ENCODE measurements at places on chromosomes 3 and 15. TPM values are rescaled to one million over a fixed set of nuclear protein-coding genes. Genes with fewer than 3 reads are reported as not detected.

DNA sequence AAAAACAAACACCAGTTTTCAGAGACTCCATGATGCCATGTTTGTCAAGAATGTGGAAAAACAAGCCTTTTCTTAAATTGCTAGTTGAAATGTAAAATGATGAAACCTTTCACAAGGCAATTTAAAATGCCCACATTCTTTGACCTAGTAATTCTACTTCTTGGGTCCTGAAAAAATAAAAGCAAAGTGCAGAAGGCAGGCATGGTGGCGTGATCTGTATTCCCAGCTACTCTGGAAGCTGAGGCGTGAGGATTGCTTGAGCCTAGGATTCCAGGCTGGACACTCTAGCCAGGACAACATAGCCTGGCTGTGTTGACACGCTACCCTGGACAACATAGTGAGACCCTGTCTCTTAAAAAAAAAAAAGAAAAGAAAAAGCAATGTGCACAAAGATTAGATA, 4.3 kb upstream of the MORF4L1 start:
- H3K27me3 ChIP-seq: no peaks in the 10 kb centered on the region
- no peak overlapping the region for H3K4me3 ChIP-seq
- no peak for DNase-seq
- no peaks in the 10 kb centered on the region for H3K36me3 ChIP-seq
- H3K27ac ChIP-seq: no peak overlapping the region

- no peak overlapping the region for H3K4me3 ChIP-seq
- peak overlapping the region; percentile 75 for H3K27ac ChIP-seq
- DNase-seq: no peak
These were observed 19.9 kb downstream of the SLC6A6 start for GRCh38 chr3:14422016-14422963.

DNA sequence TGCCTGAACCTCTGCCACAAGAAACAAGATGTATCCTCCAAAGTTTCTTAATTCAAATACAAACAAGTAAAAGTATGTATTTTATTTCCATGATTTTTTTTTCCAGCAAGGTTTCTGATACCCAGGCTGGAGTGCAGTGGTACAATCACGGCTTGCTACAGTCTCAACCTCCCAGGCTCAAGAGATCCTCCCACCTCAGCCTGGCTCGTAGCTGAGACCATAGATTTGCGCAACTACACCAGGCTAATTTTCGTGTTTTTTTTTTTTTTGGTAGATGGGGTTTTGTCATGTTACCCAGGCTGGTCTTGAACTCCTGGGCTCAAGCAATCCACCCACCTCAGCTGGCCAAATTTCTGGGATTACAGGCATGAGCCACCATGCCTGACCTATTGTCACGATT, 12.2 kb upstream of the VEPH1 start:
- H3K36me3 ChIP-seq: no peaks in the 10 kb centered on the region
- no peak overlapping the region for H3K27ac ChIP-seq
- no peaks in the 10 kb centered on the region for H3K27me3 ChIP-seq
- no peaks in the 10 kb centered on the region for H3K4me1 ChIP-seq

GRCh38 chr15:83208367-83208661, 691 bp upstream of the HDGFL3 start:
- H3K4me1 ChIP-seq: peaks cover 10% of the 10 kb centered on the region
- peak overlapping the region; percentile 30 for H3K27ac ChIP-seq
- peaks cover 2% of the 10 kb centered on the region for H3K36me3 ChIP-seq
- DNase-seq: no peak
- no peak overlapping the region for H3K4me3 ChIP-seq

DNA sequence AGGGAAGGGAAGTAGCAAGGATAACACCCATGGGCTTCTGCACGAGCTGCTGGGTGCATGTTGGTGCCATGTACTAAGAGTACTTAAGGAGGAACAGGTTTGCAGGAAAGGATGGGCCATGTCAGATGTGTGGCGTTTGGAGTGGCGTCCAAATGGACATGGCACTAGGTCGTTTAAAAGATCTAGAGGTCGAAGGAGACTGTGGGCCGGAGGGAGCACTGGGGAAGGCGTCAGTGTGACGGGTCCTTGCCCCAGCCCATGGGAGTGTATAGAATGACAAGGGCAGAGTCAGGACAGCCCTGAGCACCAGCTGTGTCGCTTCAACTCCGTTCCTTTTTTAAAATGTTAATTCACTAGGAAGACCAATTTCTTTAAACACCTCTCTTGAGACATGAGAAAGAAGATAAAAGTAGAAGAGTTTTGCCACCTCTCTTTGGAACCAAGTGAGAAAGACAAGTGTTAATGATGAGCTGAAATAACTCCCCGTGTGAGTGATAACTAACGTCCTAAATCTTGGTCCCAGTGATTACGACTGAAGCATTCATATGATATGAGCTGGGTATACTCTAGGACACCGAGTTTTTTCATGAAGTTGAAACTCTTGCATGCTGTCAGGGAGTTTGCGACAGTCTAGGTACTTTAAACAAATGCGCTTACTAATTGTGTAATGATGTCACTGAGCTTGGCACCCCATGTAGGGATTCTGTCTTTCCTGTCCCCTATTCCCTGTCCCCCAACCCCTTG, 23.8 kb downstream of the LYSMD4 start:
- H3K4me3 ChIP-seq: no peak overlapping the region
- H3K27ac ChIP-seq: no peak overlapping the region
- H3K36me3 ChIP-seq: peaks cover 14% of the 10 kb centered on the region
- no peak for DNase-seq

DNA sequence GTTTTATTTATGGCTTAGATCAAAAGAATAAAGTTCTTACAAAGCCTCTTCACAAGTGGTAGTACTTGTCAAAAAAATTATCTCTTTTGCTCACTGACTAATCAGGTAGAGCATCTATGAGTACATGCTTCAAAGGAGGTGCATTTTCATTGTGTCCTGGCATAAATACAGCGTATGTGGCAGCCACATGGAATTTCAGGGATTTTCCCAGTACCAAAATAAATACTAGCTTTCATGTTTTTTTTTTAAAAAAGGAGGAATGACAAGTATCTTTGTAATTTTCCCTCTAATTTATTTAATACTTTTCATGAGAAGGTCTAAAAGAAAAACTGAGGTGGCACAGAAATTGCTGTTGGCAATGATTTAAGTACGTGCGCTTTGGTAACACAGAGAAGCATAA, 597.8 kb upstream of the ALCAM start:
- DNase-seq: no peak
- no peaks in the 10 kb centered on the region for H3K4me1 ChIP-seq
- no peaks in the 10 kb centered on the region for H3K36me3 ChIP-seq
- no peak overlapping the region for H3K27ac ChIP-seq

DNA sequence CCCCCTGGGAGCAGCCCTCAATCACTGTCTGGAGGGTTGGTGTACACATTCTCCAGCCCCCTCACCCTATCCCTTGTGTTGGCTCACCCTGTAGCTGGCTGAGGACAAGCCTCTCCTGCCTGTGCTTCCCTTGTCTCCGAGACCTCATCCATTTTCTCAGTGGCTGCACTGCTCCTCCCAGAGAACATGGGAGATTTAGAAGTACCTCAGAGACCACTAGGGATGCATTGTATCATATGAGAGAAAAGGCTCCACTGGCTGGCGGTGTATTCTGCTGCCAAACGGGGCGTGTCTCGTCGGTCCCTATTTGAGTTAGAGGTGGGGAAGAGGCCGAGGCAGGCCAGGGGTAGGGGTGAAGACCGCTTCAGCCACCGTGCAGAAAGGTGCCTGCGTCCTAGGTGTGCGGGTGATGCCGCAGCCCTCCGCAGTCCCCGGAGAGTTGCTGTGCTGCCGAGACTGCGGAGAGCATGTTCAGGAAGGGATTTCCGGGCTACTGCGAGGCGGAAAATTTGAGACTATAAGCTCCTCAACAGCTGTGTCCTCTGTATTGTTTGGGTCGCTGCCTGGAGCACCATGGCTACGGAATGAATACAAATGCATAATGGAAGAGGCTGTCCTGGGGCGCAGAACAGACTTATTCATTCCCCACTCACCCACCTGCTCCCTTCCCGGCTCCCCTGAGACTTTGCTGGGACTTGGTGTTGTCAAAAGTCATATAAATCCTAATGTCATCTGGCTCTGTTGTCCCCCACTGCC, 43.8 kb downstream of the SPSB4 start:
- H3K4me1 ChIP-seq: no peaks in the 10 kb centered on the region
- H3K27me3 ChIP-seq: no peaks in the 10 kb centered on the region
- H3K4me3 ChIP-seq: no peak overlapping the region

DNA sequence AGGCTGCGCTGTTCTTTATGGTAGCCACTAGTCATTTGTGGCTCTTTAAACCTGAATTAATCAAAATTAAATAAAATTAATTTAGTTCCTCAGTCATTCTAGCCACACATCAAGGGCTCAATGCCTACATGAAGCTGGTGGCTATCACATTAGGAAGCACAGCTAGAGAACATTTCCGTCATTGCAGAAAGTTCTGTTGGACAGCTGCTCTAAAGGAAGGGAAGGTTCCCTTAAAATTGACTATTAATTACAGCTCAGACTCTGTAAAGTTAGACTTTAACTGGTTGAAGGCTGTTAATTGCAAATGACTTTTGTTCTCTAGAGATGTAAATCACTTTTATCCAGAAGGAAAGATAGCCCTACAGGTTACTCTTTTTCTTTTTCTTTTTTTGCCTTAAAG, 202.7 kb upstream of the ADAMTS9 start:
- H3K4me1 ChIP-seq: no peaks in the 10 kb centered on the region
- no peak overlapping the region for H3K4me3 ChIP-seq
- H3K36me3 ChIP-seq: no peaks in the 10 kb centered on the region
- H3K27me3 ChIP-seq: no peaks in the 10 kb centered on the region

Gene EFCC1
- total RNA-seq: 0.38 TPM

Gene SLC12A8
- total RNA-seq: 1.1 TPM

Gene SPINK8
- not detected for total RNA-seq

Gene SLC22A14
- total RNA-seq: not detected

All from activated CD8-positive, alpha-beta T cell treated with anti-CD3 and anti-CD28 coated beads for 36 hours (primary cell).